ENCODE measurements at places on chromosomes 4 and X.

GRCh38 chrX:37745354-37745753, 34.5 kb upstream of the CYBB start:
- DNase-seq, result peak; percentile 48

GRCh38 chr4:38884254-38884653, 16.6 kb downstream of the FAM114A1 start:
- DNase-seq, result no peak

GRCh38 chr4:189377569-189377968, 563.1 kb upstream of the FRG1 start:
- no peak for DNase-seq

DNA sequence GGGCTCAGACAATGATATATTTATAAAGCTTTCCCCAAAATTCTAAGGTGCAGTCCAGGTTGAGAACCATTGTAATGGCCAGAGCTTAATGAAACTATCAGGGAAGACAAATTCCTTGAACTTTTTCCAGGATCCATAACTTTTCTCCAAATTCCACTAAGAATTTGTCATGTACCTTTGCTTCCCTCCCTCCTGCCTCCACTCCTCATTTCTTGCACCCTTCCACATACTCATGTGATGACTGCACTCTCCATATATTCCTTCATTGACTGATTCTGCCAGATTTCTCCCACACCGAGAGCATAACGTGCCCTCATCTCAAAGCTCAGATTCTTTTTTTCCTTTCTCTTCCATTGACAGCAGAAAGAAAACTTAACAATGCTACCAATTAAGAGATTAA, 20.9 kb upstream of the AMELX start:
- no peak for DNase-seq

- no peak for DNase-seq
These were observed 67.5 kb upstream of the NKX1-1 start for GRCh38 chr4:1473718-1474117.

- no peak for DNase-seq
These were observed at the start of gene PPP1R3F for GRCh38 chrX:49269767-49270248. PPP1R3F (plus strand) TSS chrX:49269793; CDS start chrX:49269870, 77 bp downstream.

GRCh38 chr4:84498203-84498934, 723 bp downstream of the NKX6-1 start:
- DNase-seq, result peak; percentile 23

DNA sequence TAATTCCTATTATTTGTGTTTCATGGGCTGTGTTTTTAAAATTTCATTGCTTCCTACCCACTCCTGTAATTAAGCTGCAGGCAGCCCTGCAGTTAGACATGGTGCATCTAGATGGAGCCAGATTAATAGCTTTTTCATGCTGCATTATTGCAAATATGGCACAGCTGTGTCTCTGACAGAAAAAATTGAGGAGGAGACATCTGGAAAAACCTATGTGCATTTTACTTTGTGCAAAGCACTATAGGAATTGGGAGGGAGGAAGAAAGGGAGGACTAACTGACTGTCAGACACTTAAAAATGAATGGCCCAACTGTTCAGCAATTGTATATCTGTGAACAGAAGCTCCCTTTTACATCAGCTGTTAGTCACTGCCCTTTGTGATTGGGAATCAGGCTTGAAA, 8.1 kb upstream of the RPGR start:
- DNase-seq, result no peak

DNA sequence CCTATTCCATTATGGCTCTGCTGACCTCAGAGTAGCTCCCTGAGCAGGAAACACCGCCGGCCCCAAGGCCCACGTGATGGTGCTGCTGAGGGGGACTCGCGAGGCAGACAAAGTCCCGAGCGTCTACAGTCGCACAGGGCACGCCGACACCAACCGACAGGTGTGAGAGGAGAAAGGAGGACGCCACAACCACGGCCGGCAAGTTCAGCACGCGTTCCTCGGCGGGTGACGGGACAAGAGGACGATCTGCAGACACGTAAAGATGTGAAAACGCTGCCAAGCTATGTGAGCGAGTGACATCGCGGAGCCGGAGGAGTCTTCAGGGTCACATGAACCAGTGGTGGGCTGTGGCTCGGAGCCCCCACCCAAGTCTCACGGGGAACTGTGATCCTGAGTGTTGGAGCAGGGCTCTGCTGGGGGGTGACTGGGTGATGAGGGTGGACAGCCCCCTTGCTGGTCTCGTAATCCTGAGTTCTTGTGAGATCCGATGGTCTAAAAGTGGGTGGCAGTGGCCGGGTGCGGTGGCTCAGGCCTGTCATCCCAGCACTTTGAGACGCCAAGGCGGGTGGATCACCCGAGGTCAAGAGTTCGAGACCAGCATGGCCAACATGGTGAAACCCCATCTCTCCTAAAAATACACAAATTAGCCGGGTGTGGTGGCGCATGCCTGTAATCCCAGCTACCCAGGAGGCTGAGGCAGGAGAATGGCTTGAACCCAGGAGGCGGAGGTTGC, 34.0 kb downstream of the PPP2R3B start:
- no peak for DNase-seq

GRCh38 chrX:47179221-47179927, 14.3 kb upstream of the UBA1 start:
- no peak for DNase-seq

GRCh38 chr4:145808021-145808650, 128.2 kb downstream of the C4orf51 start:
- peak; percentile 54 for DNase-seq

GRCh38 chr4:101475246-101475645, 127.9 kb upstream of the PPP3CA start:
- no peak for DNase-seq

DNA sequence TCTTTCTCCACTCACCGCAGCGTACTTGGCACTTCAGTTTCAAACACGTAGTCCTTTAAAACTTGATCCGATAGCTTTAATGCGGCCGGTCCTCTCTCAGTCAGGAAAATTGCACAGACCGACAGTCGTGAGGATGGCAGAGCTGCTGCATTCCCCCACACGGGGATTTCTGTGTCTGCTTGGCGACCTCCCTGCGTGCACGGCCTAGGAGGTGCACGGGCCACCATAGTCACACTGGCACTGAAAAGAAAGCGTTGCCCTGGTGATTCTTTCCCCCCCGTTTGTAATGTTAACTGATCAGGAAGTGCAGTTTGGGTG, 10.3 kb downstream of the AKAP17A start:
- DNase-seq, result no peak

DNA sequence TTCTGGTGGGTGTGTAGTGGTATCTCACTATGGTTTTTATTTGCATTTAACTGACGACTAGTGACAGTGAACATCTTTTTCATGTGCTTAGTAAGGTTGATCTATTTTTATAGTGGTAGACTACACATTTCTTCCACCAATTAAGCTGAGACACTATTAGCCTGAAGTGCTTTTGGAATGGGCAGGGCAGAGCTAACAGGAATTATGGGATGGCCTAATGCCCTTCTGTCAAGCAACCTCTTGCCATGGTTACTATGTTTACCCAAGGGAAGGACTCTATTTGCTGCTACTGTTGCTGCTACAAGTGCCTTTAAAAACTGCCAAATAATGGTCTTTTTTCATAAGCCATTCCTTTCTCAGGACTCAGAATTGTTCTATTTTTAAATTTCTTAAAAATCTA, 676.7 kb upstream of the ACTRT1 start:
- DNase-seq, result no peak

GRCh38 chr4:62797221-62797620, 1597.1 kb downstream of the ADGRL3 start:
- no peak for DNase-seq

DNA sequence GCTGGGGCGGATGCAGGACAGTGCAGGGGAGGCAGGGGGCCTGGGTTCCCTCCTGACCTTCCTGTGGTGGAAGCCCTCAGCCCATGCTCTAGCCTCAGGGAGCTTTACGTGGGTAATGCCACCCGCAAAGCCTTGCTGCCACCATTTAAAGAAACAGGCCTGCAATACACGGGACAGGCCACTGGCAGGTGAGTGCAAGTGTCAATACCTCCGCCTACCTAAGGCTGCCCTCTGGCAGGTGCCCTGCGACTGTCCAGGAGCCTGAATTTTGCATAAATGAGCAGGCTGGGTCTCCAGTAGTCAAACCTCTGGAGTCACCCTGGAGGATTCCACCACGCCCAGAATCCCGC, 5.9 kb downstream of the CRMP1 start:
- DNase-seq, result no peak

DNA sequence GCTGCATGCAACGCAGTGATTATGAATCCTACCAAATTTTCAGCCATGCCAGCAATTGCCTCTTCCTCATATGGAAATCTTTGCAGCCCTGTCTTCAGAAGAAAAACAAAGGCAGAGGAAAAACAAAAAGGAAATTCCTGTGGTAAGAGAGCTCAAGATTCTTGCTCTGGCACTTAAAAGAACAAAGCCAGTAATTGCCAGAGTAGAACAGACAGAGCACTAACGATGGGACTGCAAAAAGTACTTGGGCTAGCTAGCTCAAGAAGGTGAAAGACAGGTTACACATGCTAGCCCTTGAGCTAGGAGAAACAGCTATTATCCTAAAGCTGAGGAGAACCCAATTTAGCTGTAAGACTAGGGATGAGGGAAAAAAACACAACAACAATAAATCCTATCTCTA, 582.3 kb downstream of the KCNIP4 start:
- no peak for DNase-seq

- DNase-seq, result no peak
These were observed 77.6 kb downstream of the NWD2 start for GRCh38 chr4:37322122-37322521.

GRCh38 chrX:331151-331824, 12.7 kb upstream of the GTPBP6 start:
- DNase-seq, result no peak

GRCh38 chr4:80875642-80876041, 154.9 kb upstream of the BMP3 start:
- DNase-seq, result no peak

DNA sequence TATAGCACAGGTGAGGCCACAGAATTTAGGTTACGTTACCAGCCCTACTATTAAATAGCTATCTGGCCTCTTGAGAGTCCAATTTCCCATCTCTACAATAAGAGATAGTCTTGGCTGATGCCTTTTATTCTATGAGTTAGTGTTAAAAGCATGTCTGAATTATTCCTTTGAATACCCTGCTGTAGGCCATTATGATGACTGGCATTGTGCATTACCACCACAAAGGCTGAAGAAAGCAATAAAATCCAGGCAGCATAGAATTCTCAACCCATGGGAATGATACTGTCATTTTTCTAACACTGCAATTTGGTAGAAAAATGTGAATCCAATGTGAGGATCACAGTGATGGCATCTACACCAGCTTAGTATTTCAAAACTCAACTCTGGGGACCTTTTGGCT, 51.4 kb downstream of the OTC start:
- DNase-seq, result no peak

DNA sequence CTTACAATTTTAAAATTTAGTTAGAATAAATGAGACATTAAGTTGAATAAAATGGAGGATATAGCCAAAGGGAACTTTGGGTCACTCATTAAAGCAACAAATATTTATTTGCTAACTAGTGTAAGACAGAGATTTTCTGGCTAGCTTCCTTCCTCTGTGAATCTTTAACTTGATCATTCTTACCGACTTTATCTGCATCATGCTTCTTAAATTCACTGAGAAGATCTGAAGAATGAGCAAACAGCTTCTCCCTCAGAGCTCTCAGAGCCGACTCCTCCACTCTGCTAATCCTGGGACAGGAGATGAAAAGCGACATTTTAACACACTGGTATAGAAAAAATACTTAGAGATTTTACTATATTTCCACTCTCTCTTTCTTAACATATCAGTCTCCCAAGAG, 35.1 kb downstream of the PPEF2 start:
- no peak for DNase-seq

DNA sequence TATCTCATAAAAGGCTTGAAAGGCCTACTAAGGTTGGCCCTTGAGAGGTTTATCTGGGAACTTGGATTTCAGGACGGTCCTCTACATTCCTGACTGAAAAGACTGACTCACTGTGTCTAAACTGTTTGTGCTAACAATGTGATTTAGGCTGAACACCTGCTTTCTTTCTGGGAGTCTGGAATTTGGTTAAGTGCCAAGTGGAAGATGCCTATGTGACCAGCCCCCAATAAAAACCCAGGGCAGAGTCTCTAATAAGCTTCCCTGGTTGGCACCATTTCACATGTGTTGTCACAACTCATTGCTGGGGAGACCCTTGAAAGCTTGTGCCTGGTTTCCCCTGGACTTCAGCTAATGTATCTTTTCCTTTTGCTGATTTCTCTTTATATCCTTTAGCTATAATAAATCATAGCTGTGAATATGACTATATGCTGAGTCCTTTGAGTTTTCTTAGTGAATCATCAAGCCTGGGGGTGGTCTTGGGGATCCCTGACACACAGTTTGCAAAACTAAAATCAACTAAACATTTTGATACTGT, 55.1 kb downstream of the GPR82 start:
- DNase-seq, result peak; percentile 64

DNA sequence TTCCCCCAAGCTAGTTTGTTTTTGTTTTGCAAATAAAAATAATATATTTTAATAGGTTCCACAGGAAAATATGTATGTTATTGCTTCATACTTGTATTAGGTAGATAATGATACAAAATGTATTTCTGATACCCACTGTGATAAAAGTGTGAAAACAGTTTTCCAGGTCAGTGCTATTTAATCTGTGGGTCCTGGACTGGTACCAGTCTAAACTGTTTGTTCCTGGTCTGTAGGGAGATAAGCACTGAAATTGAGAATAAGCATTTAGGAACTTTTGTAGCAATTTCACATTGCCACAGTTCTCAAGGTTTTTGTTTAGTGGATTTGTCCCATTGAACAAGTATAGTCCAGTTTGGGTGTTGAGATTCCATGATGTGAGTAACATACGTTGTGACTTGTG, 110.5 kb downstream of the PDLIM5 start:
- no peak for DNase-seq

DNA sequence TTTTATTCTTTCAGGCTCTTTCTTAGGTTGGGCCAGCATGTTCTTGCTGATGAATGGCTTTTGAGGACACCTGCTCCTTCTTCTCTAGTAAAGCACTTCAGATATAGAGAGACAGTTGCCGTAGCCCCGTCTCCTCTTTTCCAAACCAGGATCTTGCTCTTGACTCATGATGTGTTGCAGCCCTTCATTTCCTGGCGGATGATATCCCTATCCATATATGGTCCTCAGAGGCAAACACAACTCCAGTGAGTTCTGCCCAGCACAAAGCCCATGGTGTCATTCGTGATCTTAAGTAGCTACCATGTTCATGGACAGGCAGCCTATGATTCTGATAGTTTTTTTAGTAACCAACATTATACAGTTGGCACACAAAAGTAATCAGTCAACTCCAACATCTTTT, 59.8 kb upstream of the ACSL1 start:
- DNase-seq, result no peak

GRCh38 chr4:146359771-146360170, 145.4 kb downstream of the REELD1 start:
- no peak for DNase-seq

GRCh38 chr4:109263721-109264120, 38.7 kb downstream of the COL25A1 start:
- no peak for DNase-seq

GRCh38 chrX:63585936-63586335, 199.1 kb downstream of the ARHGEF9 start:
- no peak for DNase-seq

- DNase-seq, result no peak
These were observed 42.1 kb upstream of the ANKRD50 start for GRCh38 chr4:124754681-124755080.

Measured in LoVo (cell line).